HepG2 (cell line): ENCODE measurements at places on chromosomes 6 and 20.

DNA sequence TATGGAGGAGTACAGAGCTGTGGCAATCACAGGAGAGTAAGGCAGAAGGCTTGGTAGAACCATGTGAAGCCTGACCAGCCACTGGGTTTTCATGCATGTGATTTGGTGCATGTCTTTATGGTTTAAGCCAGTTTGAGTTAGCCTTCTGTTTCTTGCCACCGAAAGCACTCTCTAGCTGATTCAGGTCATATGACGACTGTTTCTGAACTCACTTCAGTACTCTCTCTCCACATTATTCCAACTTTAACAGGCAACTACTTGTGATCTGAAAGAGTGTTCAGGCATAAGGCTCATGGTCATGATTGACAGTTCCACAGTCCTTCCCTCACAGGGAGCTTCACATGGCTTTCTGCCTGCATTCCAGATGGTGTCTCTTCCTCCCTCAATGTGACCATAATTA, 63.3 kb upstream of the TAB2 start:
- no peak for DNase-seq

- DNase-seq, result no peak
Measured at GRCh38 chr20:40563296-40563950, 125.6 kb downstream of the MAFB start.

DNA sequence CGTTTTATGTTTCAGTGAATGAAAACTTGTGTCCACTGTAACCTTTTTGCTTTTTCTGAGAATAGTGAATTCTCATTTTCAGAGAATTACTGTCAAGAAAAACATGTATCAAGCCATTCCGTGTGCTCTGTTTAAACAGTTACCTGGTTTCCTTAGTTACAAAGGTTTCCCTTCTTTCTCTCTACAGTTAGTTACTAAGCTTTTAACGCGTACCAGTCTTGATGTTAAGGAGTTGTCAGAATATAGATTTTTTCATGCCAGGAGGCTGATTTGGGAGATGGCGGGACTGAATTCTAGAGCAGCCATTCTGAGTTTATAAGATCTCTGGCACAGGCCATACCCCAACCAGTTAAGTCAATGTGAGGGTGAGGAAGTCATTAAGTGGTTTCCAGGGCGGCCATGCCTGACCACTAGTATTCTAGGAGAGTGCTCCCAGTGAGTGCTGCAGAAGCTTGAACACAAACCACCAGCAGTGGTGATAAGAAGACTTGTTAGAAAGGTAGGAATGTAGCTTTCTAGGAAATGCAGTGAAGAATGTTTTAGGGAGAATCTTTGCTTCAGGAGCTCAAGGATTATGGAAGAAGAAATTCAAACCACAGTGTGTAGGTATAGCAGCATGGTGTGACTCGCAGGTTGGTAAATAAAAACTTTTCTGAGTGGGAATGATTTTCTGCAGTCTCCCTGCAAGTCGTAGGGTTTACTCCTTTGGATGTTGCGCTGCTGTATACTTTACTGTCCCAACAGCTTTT, 112.9 kb downstream of the JARID2 start:
- DNase-seq, result no peak

DNA sequence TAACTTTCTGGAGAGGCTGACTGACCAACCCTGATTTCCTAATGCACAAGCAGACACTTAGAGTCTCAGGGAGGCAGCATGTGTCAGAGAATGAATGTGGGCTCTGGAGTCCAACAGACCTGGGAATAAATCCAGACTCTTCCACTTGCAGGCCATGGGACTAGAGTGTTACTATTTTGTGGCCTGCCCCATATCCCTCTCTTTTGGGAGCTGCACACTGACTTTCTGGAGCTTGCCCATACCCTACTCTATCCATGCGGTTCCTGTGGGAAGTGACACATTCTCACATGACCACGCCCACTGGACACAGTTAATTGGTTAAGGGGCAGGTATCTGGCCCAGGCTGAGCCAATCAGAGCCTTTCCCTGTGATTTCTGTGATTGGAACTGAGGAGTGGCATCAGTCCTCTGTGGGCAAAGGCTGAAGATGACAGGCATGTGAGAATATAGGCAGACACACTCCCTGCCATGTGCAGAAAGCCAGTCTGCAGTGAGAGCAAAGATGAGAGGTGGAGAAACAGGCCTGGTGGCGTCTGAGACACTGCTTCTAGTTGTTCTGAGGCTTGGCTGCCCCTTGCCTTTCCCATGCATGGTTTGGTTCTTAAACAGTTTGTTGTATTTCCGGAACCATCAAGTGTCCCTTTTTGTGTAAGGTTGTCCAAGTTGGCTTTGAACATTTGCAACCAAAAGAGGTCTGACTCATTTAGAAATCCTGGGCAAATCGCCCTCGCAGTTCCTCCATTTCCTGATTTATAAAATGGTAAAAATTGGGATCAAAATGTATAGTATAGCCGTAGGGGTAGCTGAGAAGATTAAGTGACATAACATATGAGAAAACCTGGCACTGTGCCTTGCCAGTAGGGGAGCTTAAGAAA, 125.6 kb downstream of the CDC5L start:
- no peak for DNase-seq

- no peak for DNase-seq
Measured at GRCh38 chr6:150046943-150047342, 21.6 kb upstream of the RAET1L start.

DNA sequence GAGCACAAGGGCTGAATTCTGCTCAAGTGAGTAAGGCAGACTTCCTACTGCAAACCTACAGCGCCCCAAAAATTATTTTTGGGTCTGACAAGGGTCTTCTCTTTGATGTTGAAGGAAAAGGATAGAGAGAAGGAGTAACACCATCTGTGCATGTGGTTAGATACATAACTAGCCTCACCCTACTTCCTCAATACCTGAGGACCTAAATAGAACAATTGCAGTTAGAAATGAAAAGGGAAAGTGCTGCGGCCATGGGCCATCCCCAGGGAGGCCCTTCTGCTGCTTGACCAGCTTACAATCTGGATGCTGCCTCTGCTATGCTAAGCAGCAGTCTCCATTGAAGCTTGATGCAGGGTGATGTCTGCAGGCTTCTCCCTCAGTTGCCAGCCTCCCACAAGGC, 63.2 kb upstream of the ARMH2 start:
- DNase-seq, result no peak

- no peak for DNase-seq
Measured at GRCh38 chr6:75431379-75431778, 62.2 kb downstream of the FILIP1 start.

DNA sequence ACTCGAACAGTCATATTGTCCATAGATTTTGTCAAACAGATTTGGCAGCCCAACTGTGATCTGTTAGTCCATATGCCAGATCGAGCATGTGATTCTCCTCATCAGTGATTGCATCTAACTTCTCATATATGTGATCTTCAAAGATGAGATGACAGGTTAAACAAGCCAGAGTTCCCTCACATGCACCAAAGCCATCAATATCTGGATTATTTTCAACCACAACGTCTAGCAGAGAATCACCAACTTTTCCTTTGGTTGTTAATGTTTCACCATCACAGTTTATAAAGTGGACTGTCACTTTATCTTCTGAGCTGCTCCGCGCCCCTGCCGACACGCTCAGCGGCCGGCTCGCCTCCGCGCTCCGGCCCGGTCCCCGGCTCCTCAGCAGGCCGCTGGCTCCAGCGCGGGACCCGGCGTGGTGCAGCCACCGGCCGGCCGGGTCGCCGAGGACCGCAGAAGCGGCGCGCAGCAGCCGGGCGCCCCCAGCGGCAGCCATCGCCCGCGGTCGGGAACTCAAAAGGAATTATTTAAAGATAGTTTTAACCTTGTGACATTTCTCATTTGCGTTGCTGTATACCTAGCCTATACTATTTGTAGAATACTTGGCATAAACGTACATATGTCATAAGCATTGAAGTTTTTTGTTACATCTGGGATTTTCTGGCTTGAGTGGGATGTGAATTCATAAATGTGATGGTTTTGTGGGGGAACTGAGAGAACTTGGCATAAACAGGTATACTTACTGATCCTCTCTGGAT, 40.1 kb upstream of the DYNLRB1 start:
- DNase-seq, result peak; percentile 47

DNA sequence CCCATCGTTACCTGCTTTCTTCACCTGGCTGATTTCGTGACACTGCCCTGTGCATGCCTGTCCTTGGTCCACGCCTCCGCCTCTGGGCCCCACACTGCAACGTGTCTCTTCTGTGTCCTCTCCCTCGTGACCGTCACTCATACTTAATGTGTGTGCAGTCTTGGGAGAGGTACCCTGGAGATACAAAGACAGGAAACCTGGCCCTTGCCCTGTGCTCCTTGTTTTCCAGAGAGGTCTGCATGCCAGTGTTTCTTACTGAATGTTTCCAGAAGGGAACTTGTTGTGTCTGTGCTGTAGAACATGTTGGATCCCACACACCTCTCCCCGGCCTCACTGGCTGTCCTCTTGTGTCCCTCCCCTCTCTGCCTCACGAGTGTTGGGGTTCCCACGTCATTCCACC, 45.8 kb downstream of the SNX9 start:
- no peak for DNase-seq

DNA sequence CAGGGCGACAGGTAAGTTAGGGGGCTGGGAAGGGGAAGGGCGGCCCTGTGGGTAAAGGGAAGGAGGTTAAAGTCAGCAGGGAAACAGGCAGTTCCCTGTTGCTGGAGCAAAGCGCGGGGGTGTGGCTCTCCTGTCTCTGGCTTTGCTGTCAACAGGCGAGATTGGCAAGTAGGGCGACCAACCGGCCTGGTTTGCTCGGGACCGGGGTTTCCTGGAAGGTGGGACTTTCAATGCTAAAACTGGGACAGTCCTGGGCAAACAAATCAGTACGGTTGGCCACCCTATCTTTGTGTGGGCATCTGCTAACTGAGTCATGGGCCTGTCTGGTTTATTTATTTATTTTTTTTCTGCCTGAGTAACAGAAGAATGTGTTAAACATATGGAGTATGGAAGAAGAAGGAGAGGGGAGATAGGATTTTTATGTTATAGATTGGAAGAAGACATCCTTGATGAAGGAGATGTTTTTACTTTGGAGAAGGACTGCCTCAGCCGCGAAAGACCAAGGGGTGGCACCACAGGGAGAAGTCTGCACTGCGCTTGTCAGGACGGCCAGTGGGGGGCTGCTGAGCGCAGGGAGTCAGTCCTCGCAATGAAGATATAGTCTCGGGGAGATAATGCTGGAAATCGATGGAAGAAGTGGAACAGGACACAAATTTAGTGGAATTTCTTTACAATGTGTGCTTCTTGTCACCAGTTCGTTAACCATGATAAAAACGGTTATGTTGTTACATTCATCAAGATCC, 43.4 kb upstream of the ESR1 start:
- peak; percentile 46 for DNase-seq
